ENCODE measurements at places on chromosomes 2 and 18.

DNA sequence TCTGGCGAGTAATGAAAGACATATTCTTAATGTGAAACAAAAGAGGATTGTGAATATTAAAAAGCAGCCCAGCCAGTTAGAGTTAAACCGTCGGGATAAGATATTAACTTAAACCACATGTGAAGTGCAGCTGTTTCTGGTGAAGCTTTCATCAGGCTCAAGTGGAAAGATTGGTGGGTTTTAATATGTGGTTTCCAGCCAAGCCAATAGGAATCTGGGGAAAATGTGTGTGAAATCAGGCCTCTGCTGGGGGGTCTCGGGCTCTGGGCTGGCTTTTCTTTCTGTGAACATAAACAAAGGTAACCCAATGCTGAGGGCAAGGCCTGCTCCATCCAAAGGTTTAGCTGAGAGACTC is 279.6 kb downstream of the SLC4A3 start:
- no peak for DNase-seq

GRCh38 chr2:151338115-151338514 is 19.3 kb upstream of the TNFAIP6 start:
- DNase-seq, result no peak

DNA sequence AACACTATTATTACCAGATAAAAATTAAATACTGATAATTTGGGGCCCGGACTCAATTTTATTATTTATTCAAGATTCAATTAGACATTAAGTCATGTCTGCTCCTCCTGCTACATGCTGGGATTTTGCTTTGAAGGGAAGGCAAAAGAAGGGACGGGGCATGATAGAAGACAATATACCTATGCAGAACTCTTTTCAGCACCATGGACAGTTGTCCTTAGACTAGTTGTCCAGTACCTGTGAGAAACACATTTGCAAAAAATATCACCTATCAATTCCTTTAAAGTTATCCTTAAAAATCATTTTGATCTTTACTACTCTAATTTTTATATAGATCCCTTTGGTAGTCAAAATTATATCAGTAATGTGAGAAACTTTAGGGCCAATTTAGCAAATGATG is 100.2 kb upstream of the SULT1C3 start:
- DNase-seq, result peak; percentile 37

- no peak for DNase-seq
Observed at GRCh38 chr2:42906111-42906556, 113.8 kb upstream of the HAAO start.

DNA sequence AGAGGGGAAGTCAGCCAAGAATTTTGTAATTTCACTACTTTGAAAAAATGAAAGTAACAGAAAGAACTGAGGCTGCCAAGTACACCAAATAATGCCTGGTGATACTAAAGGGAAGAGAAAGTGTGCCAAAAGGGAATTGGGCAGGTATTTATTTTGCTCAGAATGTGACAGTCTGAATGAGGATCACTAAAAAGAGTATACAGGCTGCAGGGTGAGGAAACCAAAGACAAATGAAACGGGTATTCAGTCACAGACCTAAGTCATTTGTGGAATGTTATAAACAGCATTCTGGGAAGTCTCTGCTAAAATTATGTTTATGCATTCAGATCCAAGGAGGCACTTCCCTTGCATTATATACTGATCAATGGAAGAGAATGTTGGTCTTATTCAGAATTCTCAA is 418.6 kb upstream of the SLC39A10 start:
- no peak for DNase-seq

DNA sequence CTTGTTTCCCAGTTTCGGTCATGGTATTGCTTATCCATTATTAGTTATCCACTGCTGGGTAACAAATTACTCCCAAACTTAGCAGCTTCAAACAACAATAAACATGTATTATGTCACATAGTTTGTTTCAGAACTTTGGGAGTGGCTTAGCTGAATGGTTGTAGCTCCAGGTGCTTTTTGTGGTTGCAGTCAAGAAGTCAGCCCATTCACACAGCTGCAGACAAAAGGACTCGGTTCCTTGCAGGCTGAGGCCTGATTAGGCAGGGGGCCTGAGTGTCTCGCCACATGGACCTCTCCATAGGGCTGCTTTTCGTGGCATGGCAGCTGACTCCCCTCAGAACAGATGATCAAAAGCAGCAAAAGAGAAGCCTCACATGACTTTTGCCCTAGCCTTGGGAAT is 58.2 kb upstream of the ITGA4 start:
- peak; percentile 23 for DNase-seq

GRCh38 chr2:44934983-44935728 is 6.3 kb upstream of the SIX3 start:
- no peak for DNase-seq

GRCh38 chr2:46024146-46024779 is 272.9 kb upstream of the EPAS1 start:
- no peak for DNase-seq
